ENCODE measurements at places on chromosomes 7 and 10.

- DNase-seq: no peak
Measured at GRCh38 chr10:101230183-101230917, 1.1 kb upstream of the LBX1 start.

GRCh38 chr10:97372233-97372875, 28.8 kb downstream of the RRP12 start:
- no peak for DNase-seq

DNA sequence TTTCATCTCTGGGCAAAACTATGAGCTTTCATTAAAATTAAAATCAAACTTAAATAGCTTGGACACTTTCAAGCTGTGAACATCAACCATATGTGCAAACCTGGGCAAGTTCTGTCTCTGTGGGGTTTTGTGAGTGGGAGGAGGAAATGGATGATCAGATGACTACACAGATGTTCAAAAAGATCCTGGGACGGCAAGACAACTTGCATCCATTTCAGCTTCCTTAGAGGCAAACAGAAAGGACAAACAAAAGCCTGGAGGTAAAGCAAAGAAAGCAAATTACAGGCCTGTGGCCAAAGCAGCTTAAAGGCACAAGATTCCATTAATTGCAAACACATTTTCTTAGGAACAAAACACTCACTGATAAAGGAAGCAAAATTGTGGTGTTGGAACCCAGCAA, 222.2 kb downstream of the NEBL start:
- DNase-seq: no peak

- DNase-seq: peak; percentile 37
Measured at GRCh38 chr7:26198133-26198780, 2.3 kb downstream of the HNRNPA2B1 start.

DNA sequence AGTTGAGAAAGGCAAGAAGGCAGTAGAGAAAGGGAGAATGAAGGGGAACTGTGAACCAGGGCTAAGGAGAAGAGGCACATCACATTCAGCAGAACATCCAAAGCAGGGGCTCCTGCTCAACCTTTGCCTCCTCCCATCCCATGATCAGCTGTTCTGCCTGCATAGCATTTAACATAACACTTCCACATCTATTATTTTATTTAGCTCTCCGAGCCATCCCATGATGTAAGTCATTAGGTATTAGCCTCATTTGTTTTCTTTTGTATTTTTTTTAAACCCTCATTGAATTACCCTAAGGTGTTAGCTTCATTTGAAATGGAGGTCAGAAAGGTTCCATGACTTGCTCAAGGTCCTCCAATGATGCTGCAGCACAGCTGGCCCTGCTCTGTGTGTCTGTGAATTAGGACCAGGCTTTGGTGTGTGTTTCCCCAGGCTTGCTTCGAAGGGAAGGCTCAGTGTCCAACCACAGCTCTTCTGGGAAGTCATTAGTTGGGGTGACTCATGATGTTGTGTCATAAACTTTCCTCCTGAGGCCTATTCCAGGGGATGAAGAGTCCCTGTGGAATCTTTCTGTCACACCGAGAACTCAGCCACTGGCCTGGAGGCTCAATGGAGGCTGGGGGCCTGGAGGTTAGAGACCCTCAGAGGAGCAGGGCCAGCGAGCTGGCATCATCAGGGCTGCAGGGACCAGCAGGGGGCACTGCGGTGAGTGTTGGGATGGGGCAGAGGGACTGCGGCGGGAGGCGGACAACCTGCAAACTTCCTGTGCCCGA, 16.5 kb downstream of the NPFFR1 start:
- DNase-seq: no peak

GRCh38 chr7:102080019-102080433, 206.6 kb upstream of the SH2B2 start:
- DNase-seq: no peak

DNA sequence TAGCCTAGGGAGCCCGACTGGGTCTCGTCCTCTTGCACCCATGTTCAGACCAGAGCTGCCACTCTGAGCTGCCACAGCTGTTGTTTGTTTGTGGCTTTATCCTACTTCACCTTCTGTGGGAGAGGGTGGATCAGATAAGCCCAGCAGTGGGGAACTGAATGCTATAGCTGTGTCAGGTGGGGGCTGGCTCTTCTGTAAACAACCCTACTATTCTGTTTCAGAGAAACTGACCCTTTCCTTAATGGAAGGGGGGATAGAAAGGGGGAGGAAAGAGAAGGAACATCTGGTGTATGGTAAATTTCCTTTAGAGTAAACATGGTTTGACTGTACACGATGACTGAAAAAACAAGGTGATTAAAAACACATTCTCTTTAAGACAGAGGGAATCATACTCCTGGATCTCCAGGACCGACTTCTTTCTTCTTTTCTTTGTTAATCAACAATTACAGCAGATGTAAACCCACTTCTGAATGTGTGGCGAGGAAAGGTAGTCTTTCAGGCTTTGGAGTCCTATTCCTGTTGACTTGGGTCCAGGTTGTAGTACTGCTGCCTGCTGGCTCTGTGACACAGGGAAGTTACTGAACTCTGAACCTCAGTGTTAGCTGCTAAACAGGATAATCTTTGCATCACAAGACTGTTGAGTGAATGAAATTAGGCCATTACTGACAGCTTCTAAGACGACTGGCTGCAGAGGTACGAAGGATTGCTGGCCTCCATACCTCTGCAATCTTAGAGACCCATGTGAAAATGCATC, 6.0 kb downstream of the PRXL2A start:
- DNase-seq: no peak

- peak; percentile 1 for DNase-seq
Measured at GRCh38 chr10:68096913-68097516, 12.3 kb upstream of the MYPN start.

GRCh38 chr10:100661520-100661919, 83.9 kb upstream of the PAX2 start:
- no peak for DNase-seq

DNA sequence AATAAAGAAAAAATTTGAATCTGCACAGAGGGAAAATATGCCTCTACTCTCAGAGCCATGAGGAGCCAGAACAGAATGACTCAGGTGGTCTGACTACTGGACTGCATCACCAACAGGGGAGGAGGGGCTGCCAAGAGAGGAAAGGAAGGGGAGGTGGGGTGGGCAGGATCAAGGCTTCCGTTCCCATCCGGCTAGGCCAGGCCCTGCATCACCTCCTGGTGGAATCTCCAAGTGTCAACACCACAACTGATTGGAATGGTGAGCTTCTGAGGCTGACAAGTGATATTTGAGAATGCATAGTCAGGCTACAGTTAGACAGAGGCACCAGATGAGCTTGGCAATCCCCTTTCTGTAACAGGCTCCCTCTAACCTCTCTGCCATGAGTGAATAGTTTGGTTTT, 10.4 kb upstream of the GPR26 start:
- no peak for DNase-seq

GRCh38 chr7:142138996-142139395, 27.5 kb downstream of the MGAM2 start:
- no peak for DNase-seq

GRCh38 chr10:121590772-121591171, 7.5 kb downstream of the FGFR2 start:
- DNase-seq: no peak

DNA sequence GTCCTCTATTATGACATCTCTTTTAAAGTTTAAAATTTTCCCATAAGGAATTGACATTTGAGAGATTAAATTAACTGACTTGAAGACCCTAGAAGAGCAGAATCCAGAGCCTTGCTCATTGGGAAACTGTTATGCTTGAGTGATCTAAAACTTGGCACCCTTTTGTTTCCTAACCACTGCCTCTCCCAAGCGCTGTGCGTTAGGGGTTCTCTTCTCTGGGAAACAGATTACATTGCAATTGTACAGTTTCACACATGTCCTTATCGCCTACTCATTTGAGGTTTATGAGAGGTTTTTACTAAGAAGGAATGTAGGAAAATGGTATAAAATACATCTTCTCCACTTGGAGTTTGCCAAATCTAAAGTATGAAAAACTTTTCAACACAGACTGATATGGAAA, 126.8 kb upstream of the AMPH start:
- no peak for DNase-seq

- no peak for DNase-seq
Measured at GRCh38 chr10:59007307-59008025, 169.0 kb upstream of the PHYHIPL start.

GRCh38 chr10:88461426-88461825, 121.7 kb downstream of the RNLS start:
- DNase-seq: no peak

DNA sequence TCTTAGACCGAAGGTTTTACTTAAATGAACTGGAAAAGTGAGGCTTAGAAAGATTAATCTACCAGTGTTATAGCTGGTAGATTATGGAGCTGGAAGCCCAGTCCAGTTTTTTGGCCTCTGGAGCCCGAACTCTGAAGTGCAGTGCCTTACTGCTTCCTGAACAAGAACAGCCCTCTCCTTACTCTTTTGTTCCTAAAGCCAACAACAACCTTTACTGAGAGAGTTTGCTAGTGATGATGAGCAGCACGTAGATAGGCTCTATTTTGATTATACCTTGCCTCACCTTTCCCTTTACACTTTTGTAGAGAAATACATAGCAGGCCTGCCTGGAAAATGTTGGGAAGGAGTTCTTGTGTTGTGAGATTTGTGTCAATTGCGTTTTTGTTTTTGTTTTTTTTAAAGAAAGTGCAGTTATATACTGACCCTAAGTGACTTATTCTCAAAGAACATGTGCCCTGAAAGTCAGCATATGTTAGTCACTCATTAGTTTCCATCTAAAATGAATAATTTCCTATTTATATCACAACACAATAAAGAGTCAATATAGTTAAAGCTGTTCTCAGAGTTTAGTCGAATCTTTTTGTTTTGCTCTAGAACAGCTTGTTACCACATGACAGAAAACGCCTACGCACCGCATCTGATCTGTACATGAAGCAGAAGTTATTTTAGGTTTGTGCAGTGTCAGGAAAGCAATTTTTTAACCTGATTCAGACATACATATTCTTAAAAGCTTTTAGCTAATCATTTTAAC, 33.0 kb downstream of the PLEKHA1 start:
- no peak for DNase-seq

DNA sequence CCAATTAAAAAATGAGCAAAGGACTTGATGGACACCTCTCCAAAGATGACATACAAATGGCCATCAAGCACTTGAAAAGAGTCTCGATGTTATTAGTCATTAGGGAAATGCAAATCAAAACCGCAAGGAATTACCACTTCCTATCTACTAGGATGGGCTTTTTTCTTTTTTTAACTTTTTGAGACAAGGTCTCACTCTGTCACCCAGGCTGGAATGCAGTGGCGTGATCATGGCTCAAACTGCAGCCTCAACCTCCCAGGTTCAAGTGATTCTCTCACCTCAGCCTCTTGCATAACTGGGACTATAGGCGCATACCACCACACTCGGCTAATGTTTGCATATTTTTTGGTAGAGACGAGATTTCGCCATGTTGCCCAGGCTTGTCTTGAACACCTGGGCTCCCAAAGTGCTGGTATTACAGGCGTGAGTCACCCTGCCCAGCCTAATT, 13.6 kb downstream of the NKX1-2 start:
- DNase-seq: no peak

DNA sequence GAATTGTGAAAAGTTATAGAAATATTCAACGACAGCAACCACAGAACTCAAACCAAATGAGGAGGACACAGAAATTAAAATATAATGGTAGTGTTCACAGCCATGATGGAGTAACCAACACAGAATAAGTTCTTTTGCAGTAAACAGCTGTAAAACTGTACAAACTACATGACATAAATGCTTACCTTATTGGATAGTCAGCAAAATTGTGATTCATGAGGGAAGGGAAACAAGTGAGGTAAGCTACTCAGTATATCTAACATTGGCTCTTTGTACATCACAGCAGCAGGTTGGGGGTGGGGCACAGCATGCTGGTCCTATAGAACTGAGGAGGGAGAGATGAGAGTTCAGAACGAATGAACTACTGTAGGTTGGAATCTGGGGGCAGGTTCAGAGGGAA, 86.4 kb downstream of the CDC14C start:
- DNase-seq: no peak

DNA sequence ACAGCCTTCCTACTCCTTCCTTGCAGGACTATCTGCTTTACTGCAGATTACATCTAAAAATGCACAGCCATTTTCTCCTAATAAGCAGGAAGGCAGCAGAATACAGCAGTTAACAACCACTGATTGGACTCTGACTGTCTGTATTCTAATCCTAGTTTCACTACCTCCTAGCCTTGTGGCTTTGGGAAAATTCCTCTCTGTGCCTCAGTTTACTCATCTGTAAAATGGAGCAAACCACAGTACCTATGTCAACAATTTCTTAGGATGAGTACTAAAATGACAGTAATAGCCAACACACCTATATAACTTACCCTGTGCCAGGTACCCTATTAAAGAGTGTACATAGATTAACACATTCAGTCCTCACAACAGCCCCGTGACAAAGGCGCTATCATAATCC, 89.5 kb downstream of the ELMO1 start:
- DNase-seq: no peak

- DNase-seq: peak; percentile 61
Measured at GRCh38 chr7:116802746-116803152, 59.6 kb upstream of the CAPZA2 start.

DNA sequence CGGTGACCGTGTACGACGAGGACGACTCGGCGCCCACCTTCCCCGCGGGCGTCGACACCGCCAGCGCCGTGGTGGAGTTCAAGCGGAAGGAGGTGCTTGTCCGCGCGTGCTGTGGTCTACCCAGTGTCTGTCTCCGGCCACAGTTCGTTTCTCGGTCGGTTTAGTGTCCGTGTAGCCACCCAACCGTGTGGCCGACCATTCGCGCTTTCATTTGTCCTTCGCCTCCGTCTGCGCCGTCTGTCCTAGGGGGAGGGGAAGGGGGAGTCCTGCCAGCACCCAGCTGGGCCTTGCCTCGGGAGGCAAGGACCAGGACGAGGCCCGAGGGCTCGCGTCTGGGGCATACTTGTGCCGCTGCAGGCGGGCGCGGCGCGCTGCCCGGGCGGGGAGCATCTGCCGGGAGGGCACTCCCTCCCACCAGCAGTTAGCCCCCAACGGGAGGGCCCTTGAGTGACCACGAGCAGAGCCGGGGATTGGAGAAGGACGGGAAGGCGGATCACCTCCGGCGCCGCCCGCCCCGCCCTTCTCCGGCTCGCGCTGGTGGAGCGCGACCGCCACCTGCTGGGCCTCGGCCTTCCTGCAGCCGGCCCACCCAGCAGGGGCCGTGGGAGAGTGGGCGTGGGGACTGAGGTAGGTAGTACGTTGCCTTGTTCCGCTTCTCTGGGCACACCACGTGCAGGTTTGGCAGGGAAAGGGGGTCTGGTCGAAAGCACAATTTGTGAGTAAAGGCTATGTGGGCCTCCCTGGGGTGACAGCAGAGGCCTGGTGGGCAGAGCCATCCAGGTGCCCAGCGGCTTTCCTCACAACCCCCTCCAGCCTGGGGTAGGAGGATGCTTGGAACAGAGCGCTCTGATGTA, 28.5 kb downstream of the RET start:
- peak; percentile 42 for DNase-seq

- DNase-seq: no peak
Measured at GRCh38 chr7:158489462-158490155, 98.0 kb downstream of the PTPRN2 start.

Data from NCI-H1105 treated with DMSO at 0.1 percent for 48 hours (cell line).